ENCODE measurements at places on chromosomes 2 and 18. TPM values are rescaled to one million over a fixed set of nuclear protein-coding genes. Genes with fewer than 3 reads are reported as not detected.

Gene CASP10
- polyA plus RNA-seq: 21.7 TPM

Gene IL36RN
- polyA plus RNA-seq: not detected

GRCh38 chr2:68726608-68727367, 7.8 kb upstream of the ARHGAP25 start:
- no peak overlapping the region for H3K27ac ChIP-seq
- peak; percentile 63 for DNase-seq

Gene WBP1
- 76.0 TPM for polyA plus RNA-seq

Gene NGEF
- polyA plus RNA-seq: 15.6 TPM

GRCh38 chr2:45172760-45173392, 163.6 kb upstream of the SIX2 start:
- H3K27me3 ChIP-seq: peaks cover 54% of the 10 kb centered on the region
- no peaks in the 10 kb centered on the region for H3K4me1 ChIP-seq
- H3K36me3 ChIP-seq: no peaks in the 10 kb centered on the region
- DNase-seq: no peak

DNA sequence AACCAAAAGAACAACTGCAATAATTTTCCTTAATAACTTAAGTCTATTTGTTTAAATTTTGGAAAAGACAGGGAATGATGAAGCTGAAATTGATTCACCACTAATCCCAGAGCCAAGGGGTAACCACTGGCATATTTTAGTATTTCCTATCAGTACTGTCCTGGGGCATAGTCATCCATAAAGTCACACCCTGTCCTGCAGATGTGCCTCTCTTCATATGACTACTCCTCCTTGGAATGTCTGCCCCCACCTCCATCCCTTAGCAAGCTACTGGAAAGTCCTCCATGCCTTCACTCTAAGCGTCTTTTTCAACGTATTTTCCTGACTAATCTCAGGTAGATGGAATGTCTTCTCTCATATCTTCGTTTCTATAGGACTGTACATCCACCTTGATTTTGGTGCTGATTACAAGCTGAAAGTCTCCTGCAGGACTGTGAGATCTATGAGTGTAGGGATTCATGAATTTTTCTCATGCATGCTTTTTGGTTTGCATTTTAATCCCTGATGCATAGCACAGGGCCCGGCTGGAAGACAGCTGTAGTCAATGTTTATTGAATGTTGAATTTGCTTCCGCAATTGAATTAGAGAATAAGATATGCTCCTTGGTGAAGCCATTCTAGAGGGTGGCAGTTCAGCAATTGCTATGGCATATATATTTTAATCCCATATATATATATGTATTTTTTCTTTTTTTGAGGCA, 85.6 kb downstream of the MOGAT1 start:
- no peaks in the 10 kb centered on the region for H3K27me3 ChIP-seq
- no peak for DNase-seq
- no peak overlapping the region for H3K27ac ChIP-seq
- H3K4me3 ChIP-seq: no peak overlapping the region

Gene ABCB11
- 0.03 TPM for polyA plus RNA-seq

GRCh38 chr2:97707362-97708047, 5.9 kb upstream of the ZAP70 start:
- no peak overlapping the region for H3K27ac ChIP-seq
- DNase-seq: peak; percentile 27
- H3K4me3 ChIP-seq: no peak overlapping the region
- H3K36me3 ChIP-seq: no peaks in the 10 kb centered on the region

- no peaks in the 10 kb centered on the region for H3K36me3 ChIP-seq
- H3K4me3 ChIP-seq: no peak overlapping the region
- no peak for DNase-seq
- no peak overlapping the region for H3K27ac ChIP-seq
These were observed 211.5 kb downstream of the RAD51AP2 start for GRCh38 chr2:17306706-17307105.

Gene TEKT4
- not detected for polyA plus RNA-seq

DNA sequence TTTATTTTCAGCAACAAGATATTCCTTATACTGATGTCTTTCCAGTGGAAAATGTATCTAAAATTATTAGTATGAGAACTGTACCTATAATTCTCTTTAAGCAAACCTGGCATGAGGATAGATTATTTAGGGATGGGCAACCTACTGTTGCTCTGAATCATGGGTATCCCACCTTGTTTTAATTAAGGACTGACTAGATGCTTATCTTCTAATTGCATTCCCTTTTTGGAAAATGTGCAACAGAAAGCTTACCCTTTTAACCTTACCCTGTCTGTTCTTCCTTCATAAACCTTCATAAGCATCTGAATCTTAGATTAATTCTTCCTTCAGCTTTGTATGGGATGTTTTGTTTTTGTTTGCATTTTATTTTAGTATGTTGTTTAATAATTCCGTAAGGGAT, 110.3 kb downstream of the TAF4B start:
- no peaks in the 10 kb centered on the region for H3K36me3 ChIP-seq
- DNase-seq: no peak
- H3K4me1 ChIP-seq: no peaks in the 10 kb centered on the region
- H3K4me3 ChIP-seq: no peak overlapping the region
- no peaks in the 10 kb centered on the region for H3K27me3 ChIP-seq

DNA sequence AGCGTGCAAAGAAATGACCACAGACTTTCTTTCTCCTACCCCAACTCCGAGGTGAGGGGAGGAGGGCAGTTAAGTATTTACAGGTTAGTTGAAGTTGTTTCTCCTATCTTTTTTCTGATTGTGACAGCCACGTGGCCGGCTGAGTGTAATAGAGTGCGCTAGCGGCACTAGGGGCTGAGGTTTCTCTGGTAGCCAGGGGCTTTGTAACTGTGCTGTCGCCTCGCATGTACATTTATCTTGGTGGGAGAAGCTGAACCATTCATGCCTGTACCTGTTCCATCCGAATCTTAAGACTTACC, 214.1 kb upstream of the STON1 start:
- H3K27ac ChIP-seq: peak overlapping the region; percentile 96
- peak overlapping the region; percentile 97 for H3K4me3 ChIP-seq
- peaks cover 19% of the 10 kb centered on the region for H3K4me1 ChIP-seq
- H3K36me3 ChIP-seq: peaks cover 2% of the 10 kb centered on the region

- H3K4me1 ChIP-seq: no peaks in the 10 kb centered on the region
- no peak for DNase-seq
- H3K36me3 ChIP-seq: no peaks in the 10 kb centered on the region
- H3K4me3 ChIP-seq: no peak overlapping the region
These were observed 8.1 kb downstream of the CHN1 start for GRCh38 chr2:174997110-174997509.

GRCh38 chr2:203225423-203226039, 13.3 kb upstream of the CYP20A1 start:
- no peak overlapping the region for H3K27ac ChIP-seq
- H3K36me3 ChIP-seq: no peaks in the 10 kb centered on the region
- no peak overlapping the region for H3K4me3 ChIP-seq
- H3K27me3 ChIP-seq: no peaks in the 10 kb centered on the region
- DNase-seq: peak; percentile 24

DNA sequence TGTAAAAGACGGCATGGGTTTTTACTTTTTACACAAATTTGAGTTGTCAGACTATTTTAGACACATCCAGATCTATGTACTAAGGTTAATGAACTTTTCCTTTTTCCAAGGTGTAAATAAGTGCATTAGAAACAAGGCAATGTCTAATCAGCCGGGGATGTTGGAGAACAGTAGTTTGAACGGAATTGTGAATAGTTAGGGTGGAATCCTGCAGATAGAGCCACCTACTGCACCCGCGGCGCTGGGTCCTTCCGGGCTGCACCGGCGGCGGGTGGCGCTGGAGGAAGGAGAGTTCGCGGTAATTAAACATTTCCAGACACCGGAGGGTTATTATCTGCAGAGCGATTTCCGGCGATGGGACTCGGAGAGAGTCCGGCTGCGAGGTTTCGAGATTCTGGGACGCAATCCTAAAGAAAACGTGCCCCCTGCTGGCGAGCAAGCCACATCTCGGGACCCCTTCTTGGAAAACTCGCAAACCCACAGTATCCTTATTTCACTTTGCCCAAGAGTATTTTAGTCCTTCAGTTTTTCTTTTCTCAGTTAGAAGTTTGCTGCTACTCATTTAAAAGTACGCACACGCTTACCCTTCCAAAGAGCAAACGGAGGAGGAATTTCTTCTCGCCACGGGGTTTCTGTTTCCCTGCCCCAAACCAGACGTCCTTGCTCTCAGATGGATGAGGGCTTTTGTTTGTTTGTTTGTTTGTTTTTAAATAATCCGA, 4.5 kb upstream of the OSR1 start:
- H3K4me1 ChIP-seq: peaks cover 28% of the 10 kb centered on the region
- H3K4me3 ChIP-seq: peak overlapping the region; percentile 38
- no peak overlapping the region for H3K27ac ChIP-seq
- peaks cover 16% of the 10 kb centered on the region for H3K27me3 ChIP-seq

GRCh38 chr2:181459621-181460021, 2.4 kb downstream of the ITGA4 start:
- no peaks in the 10 kb centered on the region for H3K36me3 ChIP-seq
- DNase-seq: no peak
- peak overlapping the region; percentile 5 for H3K4me3 ChIP-seq
- H3K27ac ChIP-seq: no peak overlapping the region

GRCh38 chr18:9240270-9240669, 94.3 kb upstream of the TWSG1 start:
- H3K27me3 ChIP-seq: no peaks in the 10 kb centered on the region
- no peak overlapping the region for H3K4me3 ChIP-seq
- H3K36me3 ChIP-seq: no peaks in the 10 kb centered on the region
- no peaks in the 10 kb centered on the region for H3K4me1 ChIP-seq

Gene LRPPRC
- 19.5 TPM for polyA plus RNA-seq

All from small intestine (tissue), 16 donors.